Lower lobe of right lung (tissue), 2 donors: ENCODE measurements at places on chromosomes 6 and 20. TPM values are rescaled to one million over a fixed set of nuclear protein-coding genes. Genes with fewer than 3 reads are reported as not detected.

GRCh38 chr6:23977706-23978105 lies 148.3 kb upstream of the NRSN1 start:
- no peaks in the 10 kb centered on the region for H3K27me3 ChIP-seq
- no peak overlapping the region for H3K4me3 ChIP-seq
- no peaks in the 10 kb centered on the region for H3K4me1 ChIP-seq
- no peaks in the 10 kb centered on the region for H3K36me3 ChIP-seq
- H3K27ac ChIP-seq: no peak overlapping the region

DNA sequence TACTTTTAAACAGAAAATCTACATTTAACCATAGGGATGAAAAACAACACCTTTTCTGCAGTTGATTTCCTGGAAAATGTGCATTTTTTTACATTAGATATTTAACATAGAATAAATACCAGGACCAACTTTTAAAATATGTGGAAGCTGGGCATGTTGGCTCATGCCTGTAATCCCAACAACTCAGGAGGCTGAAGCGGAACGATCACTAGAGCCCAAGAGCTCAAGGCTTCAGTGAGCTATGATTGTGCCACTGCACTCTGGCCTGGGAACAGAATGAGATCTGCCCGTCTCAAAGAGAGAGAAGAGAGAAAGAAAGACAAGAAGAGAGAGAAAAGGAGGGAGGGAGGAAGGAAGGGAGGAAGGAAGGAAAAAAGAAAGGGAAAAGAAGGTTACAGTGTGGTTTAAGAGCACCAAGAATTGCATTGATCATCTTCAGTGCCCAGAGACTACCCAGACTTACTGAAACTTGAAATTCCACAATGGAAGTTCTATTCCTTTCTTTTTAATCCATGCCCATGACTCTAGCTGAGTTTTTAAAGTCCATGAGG lies 189.4 kb upstream of the ARID1B start:
- H3K27me3 ChIP-seq: no peaks in the 10 kb centered on the region
- no peaks in the 10 kb centered on the region for H3K36me3 ChIP-seq
- no peaks in the 10 kb centered on the region for H3K4me1 ChIP-seq
- H3K27ac ChIP-seq: no peak overlapping the region
- no peak for DNase-seq

DNA sequence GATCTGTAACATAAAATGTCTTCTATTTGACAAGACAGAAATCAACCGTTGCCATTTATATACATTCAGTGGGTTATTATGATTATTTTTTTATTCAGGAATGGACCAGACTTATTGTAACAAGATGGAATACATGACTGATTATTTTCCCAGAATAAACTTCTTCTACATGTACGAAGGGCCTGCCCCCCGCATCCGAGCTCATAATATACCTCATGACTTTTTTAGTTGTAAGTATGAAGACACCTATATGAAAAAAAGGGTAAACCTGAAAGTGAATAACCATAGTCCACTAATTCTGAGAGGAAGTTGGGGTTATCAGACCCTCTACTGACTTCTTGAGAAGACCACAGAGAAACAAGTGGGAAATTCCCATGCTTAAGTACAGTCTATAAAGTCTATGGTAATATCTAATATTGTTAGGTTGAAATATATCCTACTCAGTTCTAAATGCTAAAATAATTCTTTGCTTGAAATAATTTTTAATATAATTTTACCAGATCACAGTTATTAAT lies 15.9 kb downstream of the OR2A4 start:
- H3K4me1 ChIP-seq: no peaks in the 10 kb centered on the region
- no peaks in the 10 kb centered on the region for H3K27me3 ChIP-seq
- H3K27ac ChIP-seq: no peak overlapping the region

GRCh38 chr6:24990236-24990845 lies 54.6 kb upstream of the RIPOR2 start:
- H3K36me3 ChIP-seq: no peaks in the 10 kb centered on the region
- H3K4me3 ChIP-seq: no peak overlapping the region
- H3K27ac ChIP-seq: no peak overlapping the region
- DNase-seq: no peak
- no peaks in the 10 kb centered on the region for H3K4me1 ChIP-seq

GRCh38 chr6:84728602-84729001 lies 35.8 kb downstream of the TBX18 start:
- no peak overlapping the region for H3K4me3 ChIP-seq
- no peaks in the 10 kb centered on the region for H3K4me1 ChIP-seq
- no peak overlapping the region for H3K27ac ChIP-seq
- no peaks in the 10 kb centered on the region for H3K27me3 ChIP-seq
- DNase-seq: no peak

GRCh38 chr6:37134036-37134395 lies 35.9 kb upstream of the PIM1 start:
- H3K27ac ChIP-seq: peak overlapping the region; percentile 69
- H3K4me1 ChIP-seq: peaks cover 59% of the 10 kb centered on the region
- no peak for DNase-seq
- H3K4me3 ChIP-seq: no peak overlapping the region
- no peaks in the 10 kb centered on the region for H3K36me3 ChIP-seq

DNA sequence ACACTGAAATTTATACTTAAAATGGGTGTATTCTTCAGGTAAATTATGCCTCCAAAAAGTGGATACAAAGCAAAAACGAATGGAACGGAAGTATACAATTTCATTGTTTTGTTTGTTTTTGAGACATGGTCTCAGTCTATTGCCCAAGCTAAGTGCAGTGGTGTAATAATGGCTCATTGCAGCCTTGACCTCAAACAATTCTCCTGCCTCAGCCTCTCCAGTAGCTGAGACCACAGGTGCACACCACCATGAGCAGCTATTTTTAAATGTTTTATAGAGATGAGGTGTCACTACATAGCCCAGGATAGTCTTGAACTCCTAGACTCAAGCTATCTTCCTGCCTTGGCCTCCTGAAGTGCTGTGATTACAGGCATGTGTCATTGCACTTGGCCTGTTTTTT lies 122.2 kb downstream of the MAN1A1 start:
- H3K27ac ChIP-seq: no peak overlapping the region
- H3K4me1 ChIP-seq: no peaks in the 10 kb centered on the region
- peaks cover 11% of the 10 kb centered on the region for H3K36me3 ChIP-seq
- no peak overlapping the region for H3K4me3 ChIP-seq

DNA sequence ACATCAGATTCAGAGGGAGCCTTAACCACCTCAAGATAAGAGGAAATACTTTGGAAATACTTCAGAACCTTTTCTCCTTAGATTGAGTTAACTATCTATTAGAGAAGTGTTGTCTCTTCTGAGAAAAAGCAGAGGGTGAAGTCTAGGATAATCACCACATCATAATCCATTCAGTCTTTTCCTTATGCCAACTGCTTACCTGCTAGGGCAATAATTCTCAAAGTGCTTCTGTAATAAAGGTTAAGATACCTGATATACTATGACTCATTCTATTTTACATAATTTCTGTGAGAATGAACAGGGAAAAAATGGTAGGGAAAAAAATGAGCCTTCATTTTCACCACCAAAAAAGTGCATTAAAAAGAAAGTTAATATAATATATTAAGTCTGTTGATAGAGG lies 70.1 kb upstream of the LOC128125822 start:
- H3K4me1 ChIP-seq: no peaks in the 10 kb centered on the region
- no peaks in the 10 kb centered on the region for H3K27me3 ChIP-seq
- no peaks in the 10 kb centered on the region for H3K36me3 ChIP-seq
- DNase-seq: no peak
- H3K4me3 ChIP-seq: no peak overlapping the region

DNA sequence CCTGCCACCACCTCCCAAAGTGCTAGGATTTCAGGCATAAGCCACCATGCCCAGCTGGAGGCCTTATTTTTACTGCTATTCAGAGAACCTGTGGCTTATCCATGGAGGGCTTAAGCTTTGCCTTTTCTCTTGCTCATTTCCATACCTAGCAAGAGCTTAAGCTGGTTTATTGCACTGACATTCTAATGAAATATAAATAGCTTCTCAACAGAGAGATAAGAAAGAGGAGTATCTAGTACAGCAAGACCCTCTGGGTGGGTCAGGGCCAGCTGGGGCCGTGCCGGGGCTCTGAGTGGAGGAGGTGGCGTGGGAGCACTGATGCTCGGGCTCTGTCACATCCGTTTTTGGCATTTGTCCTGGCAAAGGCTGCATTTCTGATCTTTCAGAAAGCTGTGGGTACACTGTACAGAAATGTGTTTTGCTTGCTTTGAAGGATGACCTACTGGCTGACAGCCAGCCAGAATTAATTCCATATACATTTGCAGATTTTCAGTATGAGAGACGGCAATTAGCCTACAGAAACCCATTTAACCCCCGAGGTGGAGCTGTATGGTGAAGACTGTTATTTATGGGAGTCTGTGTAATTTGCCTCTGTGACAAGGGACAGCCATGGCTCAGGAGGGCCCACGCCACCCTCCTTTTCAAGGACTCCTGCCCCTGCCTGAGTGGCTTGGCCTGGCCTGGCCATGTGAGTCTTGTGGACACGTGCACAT lies 181.6 kb upstream of the AKAP12 start:
- no peak overlapping the region for H3K4me3 ChIP-seq

DNA sequence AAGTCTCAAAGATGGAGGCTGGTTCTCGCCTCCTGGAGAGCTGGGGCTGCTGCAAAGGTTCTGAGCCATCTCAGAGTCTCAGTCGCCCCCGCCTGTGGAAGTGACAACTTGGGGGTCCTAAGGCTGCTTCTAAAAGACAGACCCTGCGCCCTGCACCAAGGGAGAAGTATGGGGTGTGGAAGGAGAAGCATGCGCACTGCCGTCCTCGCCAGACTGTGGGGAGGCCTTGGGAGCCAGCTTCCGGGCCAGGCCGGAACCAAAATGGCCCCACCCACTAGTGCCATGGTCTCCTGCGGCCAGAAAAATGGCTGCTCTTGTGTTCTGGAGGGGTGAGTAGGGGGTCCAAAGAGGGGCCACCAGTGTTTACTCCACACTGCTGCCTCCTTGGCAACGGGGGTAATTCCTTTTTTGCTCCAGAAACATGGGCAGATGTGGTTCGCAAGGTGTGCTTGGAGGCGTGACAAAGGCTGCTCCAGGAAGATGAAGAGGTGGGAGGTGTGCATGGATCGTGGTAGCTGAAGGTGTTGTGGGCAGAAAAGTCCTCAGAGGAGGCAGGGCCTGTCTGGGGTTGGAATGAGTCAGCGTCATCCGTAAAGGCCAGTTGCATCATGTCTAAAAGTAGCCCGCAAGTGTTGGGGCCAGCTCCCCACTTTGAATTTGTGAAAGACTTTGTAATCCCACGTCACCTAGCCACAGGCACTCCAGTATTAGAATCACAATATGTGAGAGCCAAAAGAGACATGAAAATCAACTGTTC lies 329.8 kb upstream of the SOX4 start:
- no peaks in the 10 kb centered on the region for H3K27me3 ChIP-seq
- DNase-seq: no peak
- H3K4me1 ChIP-seq: no peaks in the 10 kb centered on the region
- no peak overlapping the region for H3K4me3 ChIP-seq
- H3K27ac ChIP-seq: no peak overlapping the region

- no peak overlapping the region for H3K27ac ChIP-seq
- H3K4me3 ChIP-seq: no peak overlapping the region
- H3K27me3 ChIP-seq: no peaks in the 10 kb centered on the region
- peaks cover 15% of the 10 kb centered on the region for H3K4me1 ChIP-seq
- no peaks in the 10 kb centered on the region for H3K36me3 ChIP-seq
Observed at GRCh38 chr6:63355632-63356031, 35.8 kb upstream of the LGSN start.

- no peak for DNase-seq
- no peaks in the 10 kb centered on the region for H3K36me3 ChIP-seq
- peaks cover 54% of the 10 kb centered on the region for H3K4me1 ChIP-seq
- no peaks in the 10 kb centered on the region for H3K27me3 ChIP-seq
Observed at GRCh38 chr6:15892369-15892768, 229.5 kb upstream of the DTNBP1 start.

GRCh38 chr6:54681987-54682386 lies 164.6 kb upstream of the FAM83B start:
- no peaks in the 10 kb centered on the region for H3K27me3 ChIP-seq
- no peak overlapping the region for H3K27ac ChIP-seq
- H3K4me1 ChIP-seq: no peaks in the 10 kb centered on the region
- no peak for DNase-seq

The TFAP2A gene
- 0.47 TPM for total RNA-seq

The IMPG1 gene
- total RNA-seq: not detected

The NNAT gene
- 0.83 TPM for total RNA-seq

The LY6G6C gene
- total RNA-seq: not detected

The THBS2 gene
- total RNA-seq: 8.8 TPM
